ENCODE measurements at places on chromosomes 4 and X. TPM values are rescaled to one million over a fixed set of nuclear protein-coding genes. Genes with fewer than 3 reads are reported as not detected.

DNA sequence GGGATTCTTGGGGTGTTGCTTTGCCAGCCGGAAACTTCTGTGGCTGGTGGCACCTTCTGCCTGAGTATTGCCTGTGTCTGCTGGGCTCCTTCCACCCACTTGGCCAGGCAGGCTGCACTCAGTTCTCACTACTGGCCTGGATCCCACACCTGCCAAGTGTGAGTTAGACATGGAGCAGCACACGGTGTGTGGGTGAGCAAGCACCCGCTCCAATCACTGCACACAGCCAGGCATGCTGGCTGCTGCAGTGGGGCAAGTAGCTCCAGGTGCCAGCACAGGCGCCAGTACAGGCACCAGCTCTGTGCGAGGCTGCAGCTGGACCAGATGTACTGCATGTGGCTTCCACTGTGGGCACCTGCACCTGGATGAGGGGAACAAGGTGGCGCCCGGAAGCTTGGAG lies 23.9 kb downstream of the DCUN1D4 start:
- DNase-seq = no peak
- H3K27ac ChIP-seq = no peak overlapping the region
- H3K27me3 ChIP-seq = no peaks in the 10 kb centered on the region
- H3K4me3 ChIP-seq = no peak overlapping the region
- peaks cover 4% of the 10 kb centered on the region for H3K4me1 ChIP-seq

GRCh38 chr4:72975488-72975784 lies 94.1 kb downstream of the COX18 start:
- no peak overlapping the region for H3K27ac ChIP-seq
- H3K36me3 ChIP-seq = no peaks in the 10 kb centered on the region
- no peak for DNase-seq

GRCh38 chrX:48021026-48021900 lies 14.5 kb downstream of the SPACA5 start:
- DNase-seq = peak; percentile 69
- H3K4me3 ChIP-seq = peak overlapping the region; percentile 96
- peak overlapping the region; percentile 100 for H3K27ac ChIP-seq
- no peaks in the 10 kb centered on the region for H3K27me3 ChIP-seq
- H3K36me3 ChIP-seq = no peaks in the 10 kb centered on the region
- H3K4me1 ChIP-seq = peaks cover 11% of the 10 kb centered on the region

DNA sequence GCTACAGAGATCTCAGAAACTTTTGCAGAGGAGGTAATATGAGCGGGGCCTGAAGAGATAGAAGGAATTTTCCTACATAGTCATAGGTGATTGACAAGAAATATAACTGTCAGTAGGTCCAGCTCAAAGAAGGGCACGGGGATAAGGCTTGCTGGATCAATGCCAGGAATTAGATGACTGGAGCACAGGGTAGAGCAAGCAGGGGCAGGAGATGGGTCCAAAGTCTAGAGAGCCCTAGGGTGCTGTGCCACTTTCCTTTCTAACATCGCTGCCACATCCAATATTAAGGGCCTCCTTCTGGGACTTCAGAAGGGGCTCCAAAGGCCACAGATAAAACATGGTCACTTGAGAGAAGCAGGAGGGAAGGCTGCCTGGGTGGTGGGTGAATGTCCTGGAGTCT lies 402.2 kb downstream of the MID1IP1 start:
- no peaks in the 10 kb centered on the region for H3K36me3 ChIP-seq
- no peaks in the 10 kb centered on the region for H3K27me3 ChIP-seq
- DNase-seq = no peak
- no peak overlapping the region for H3K27ac ChIP-seq

DNA sequence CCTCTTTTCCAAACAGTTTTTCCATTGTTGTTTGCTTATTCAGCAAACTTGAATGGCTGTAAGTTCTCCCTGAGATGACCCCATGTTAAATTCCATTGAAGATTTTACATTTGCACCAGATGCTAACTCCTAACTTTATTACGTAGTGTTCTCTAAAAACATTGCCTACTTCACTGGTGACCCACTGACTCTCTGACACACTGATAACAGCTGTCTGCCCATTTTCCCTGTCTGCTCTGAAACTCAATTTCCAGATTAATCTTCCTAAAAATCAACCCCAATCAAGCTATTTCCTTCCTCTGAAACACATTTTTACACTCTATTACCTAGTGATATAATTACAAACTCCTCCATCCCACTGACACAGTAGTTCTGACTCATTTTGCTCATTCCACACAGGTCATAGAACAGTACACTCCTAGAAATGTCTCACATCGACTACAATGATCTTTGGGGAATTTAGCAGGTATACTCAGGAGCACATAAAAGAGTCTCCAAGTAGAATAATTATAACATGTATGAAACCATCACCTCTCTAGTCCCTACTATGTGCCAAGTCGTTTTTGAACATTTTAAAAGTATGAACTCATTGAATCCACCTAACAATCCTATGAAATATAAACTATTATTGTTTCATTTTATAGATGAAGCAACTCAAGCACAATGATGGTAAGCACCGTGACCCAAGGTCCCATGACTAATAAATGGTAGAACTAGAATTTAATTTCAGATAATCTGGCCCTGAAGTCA lies 210.9 kb downstream of the SLIT2 start:
- no peaks in the 10 kb centered on the region for H3K4me1 ChIP-seq
- no peaks in the 10 kb centered on the region for H3K36me3 ChIP-seq

GRCh38 chr4:91256043-91256442 lies 1047.7 kb upstream of the GRID2 start:
- no peaks in the 10 kb centered on the region for H3K27me3 ChIP-seq
- no peak overlapping the region for H3K4me3 ChIP-seq
- H3K36me3 ChIP-seq = no peaks in the 10 kb centered on the region
- no peak for DNase-seq
- H3K4me1 ChIP-seq = peaks cover 4% of the 10 kb centered on the region
- no peak overlapping the region for H3K27ac ChIP-seq

GRCh38 chr4:167274351-167274750 lies 40.1 kb upstream of the SPOCK3 start:
- no peaks in the 10 kb centered on the region for H3K4me1 ChIP-seq
- H3K27me3 ChIP-seq = no peaks in the 10 kb centered on the region
- no peak overlapping the region for H3K4me3 ChIP-seq
- H3K36me3 ChIP-seq = peaks cover 4% of the 10 kb centered on the region
- no peak for DNase-seq

- H3K27me3 ChIP-seq = no peaks in the 10 kb centered on the region
- H3K36me3 ChIP-seq = no peaks in the 10 kb centered on the region
- no peaks in the 10 kb centered on the region for H3K4me1 ChIP-seq
- H3K27ac ChIP-seq = no peak overlapping the region
These were observed 233.4 kb downstream of the TEX13A start for GRCh38 chrX:104987063-104987462.

Gene SPANXN3
- total RNA-seq = not detected

Gene PRKG2
- 0.77 TPM for total RNA-seq

Gene PRSS12
- total RNA-seq = 1.1 TPM

Gene PRKX
- total RNA-seq = 57.3 TPM

Gene TBC1D9
- total RNA-seq = 15.9 TPM

Gene TMLHE
- 17.2 TPM for total RNA-seq

Gene SLIT2
- total RNA-seq = 22.1 TPM

Gene EXOSC9
- 64.4 TPM for total RNA-seq

Gene NEIL3
- total RNA-seq = 20.6 TPM

Gene AKAP14
- total RNA-seq = not detected

Gene GLUD2
- 6.5 TPM for total RNA-seq

Gene DRD5
- not detected for total RNA-seq

Gene TACC3
- 165 TPM for total RNA-seq
